AML-193 (cell line): ENCODE measurements at places on chromosomes 13 and 19.

- DNase-seq = no peak
Measured at GRCh38 chr19:45676851-45677263, 8.8 kb downstream of the GIPR start.

GRCh38 chr19:16229322-16229641 lies 31.6 kb downstream of the AP1M1 start:
- no peak for DNase-seq

DNA sequence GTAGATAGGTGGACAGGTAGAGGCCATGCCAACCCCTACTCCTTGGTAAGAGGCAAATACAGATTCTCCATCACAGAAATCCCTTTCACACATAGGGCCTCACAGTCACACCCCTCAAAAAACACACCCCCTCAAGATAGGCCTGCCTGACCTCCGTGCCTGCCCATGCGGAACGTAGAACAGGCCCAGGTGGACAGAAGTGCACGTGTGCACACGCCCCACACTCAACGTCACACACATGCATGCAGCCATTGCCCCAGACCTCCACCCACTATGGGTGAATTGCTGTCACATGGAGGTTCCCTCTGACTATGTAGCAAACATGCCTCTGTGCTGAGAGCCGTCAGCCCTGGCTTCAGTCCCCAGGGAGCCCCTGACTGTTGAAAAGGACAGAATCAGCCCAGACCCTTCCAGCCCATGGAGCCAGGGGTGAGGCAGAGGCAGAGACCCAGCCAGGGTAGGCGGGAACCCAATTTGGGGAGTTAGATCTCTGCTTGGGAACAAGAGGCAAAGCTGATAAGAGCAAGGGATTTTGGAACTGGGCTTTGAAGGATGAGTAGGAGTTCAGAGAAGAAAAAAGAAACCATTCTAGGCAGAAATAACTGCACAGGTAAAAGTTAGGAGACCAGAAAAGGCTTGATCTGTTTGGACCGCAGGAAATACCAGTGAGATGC lies 3.1 kb downstream of the ANKRD24 start:
- DNase-seq = no peak

- DNase-seq = no peak
Measured at GRCh38 chr13:35485424-35485823, 8.9 kb upstream of the MAB21L1 start.

GRCh38 chr13:59343993-59344822 lies 819.5 kb downstream of the DIAPH3 start:
- DNase-seq = no peak

DNA sequence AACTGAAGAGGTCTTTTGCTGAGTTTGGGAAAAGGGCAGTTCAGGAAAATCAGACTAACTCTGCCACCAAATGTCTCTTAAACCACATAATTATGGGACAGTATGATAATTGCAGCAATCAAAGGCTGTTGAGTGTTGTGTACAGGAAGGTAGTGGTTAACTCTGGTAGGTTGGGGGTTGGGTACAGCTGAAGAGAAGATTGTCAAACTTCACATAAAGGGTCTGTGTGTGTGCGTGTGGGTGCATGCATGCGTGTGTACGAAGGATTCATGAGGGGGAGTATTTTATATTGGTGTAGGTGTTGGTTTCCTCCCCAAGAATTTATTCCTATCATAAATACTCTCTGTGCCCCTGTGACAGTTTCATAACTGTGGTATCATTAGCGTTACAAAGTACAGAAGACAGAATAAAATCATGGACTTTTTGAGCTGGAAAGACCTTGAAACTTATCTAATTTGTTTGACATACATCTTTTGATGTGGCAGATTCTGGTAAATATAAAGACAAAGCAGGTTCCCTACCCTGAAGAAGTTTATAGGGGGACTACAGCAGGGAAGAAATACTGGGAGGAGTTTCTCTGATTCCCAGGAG lies 94.1 kb downstream of the PCCA start:
- DNase-seq = no peak

DNA sequence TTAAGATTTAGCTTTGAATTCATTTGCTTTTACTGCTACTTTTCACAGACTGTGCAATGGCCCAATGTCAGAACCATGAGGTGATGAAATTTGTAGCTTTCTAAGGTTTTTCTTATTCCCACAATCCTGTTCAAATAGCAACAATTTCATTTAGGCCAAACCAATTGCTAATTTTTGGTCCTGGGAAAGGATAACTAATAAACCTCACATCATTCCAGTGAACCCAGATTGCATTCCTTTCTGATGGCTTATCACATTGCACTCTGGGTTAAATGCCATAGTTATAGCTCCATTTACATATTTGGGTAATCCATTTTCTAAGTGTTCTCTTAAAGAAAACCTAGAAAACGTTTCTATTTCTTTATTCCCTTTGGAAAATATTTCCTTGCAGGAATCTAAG lies 22.9 kb upstream of the POMP start:
- DNase-seq = no peak

- no peak for DNase-seq
Measured at GRCh38 chr19:40283414-40284250, 1.5 kb downstream of the AKT2 start.

DNA sequence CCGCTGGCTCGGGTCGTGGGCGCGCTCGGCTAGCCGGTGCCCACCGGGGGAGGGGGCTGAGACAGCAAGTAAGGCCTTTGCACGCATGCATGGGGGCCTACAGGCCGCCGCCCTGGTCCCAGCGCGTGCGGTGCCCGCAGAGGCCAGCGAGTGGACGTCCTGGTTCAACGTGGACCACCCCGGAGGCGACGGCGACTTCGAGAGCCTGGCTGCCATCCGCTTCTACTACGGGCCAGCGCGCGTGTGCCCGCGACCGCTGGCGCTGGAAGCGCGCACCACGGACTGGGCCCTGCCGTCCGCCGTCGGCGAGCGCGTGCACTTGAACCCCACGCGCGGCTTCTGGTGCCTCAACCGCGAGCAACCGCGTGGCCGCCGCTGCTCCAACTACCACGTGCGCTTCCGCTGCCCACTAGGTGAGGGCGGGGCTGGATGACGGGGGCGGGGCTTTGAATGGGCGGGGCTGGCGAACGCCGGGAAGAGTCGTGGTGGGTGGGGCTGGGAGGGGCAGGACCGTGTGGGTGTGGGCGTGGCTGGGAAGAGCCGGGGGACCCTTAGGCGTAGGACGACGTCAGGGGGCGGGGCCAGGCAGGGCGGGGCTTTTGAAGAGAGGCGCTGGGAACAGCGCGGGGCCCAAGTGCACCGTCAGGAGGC lies 2.1 kb downstream of the CILP2 start:
- DNase-seq = no peak

DNA sequence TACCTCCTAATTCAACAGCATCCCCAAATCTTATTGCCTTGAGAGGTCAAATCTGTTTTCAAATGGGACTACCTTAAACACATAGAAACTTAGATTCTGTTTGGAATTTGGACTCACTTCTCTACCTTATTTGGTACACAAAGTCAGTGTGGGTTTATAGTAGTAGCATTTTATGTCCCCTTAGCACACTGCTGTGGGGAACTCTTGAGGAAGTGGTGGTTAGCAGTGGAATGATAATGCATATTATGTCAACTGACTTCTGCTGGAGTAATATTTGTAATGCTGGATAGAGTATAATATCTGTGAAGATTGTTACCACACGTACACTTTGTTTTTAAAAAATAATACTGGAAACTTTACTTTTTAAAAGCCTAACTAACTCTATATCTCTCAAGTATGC lies 386.3 kb downstream of the NDFIP2 start:
- DNase-seq = peak; percentile 97

DNA sequence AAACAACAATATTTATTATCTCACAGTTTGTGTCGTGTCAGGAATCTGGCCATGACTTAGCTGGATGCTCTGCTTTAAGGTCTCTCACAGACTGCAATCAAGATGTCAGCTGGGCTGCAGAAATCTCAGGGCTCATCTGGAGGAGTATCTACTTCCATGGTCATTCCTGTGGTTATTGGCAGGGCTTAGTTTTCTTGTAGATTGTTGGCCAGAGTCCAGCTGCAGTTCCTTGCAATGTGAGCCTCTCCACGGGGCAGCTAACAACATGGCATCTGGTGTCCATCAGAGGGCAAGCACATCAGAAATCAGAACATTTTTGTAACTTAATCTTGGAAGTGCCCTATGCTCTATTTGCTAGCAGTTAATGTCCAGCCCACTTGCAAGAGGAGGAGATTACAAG lies 45.7 kb upstream of the TDRD3 start:
- no peak for DNase-seq

DNA sequence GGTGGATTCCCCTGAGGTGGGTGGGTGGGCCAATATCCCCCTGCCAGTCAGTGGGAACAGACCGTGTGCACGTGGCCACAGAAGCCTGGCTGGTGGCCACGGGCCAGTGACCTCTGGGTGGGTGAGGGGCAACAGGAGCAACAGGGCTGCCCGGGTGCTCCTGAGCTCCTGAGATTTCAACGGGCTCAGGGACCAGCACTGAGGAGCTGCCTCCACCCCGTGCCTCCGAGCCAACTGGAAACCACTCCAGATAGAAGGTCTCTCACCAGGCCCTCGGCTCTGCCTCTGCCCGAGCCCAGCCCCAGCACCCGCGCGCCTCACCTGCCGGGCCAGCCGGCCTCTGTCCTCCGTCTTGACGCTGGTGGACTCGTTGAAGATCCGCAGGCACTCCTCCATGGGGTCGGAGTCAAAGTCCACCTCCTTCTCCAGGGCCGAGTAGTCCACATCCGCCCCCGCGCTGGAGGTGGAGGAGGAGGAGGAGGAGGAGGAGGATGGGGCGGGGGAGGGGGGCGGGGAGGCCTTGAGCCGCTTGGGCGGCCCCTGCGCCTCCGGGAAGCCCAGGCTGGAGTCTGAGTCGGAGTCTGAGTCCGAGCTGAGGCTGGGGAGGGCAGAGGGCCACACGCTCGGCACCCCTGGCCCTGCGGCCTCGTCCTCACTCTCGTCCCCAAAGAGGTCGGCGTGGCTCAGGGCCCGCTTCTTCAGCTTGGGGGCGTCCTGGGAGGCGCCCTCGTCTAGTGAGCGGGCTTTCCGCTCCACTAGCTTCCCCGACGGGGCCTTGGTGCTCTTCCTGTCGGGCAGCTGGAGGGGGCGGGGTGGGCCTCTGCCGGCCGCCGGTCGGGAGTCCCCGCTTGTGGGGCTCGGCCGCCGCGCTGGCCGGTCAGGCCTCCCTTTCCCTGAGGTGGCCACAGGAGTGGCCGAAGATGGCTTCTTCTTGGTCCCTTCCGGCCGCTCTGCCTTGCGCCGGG lies 14.8 kb upstream of the ATP8B3 start:
- DNase-seq = no peak

- DNase-seq = no peak
Measured at GRCh38 chr13:75132701-75133695, 349.0 kb downstream of the TBC1D4 start.

GRCh38 chr13:38570706-38571105 lies 116.2 kb upstream of the FREM2 start:
- no peak for DNase-seq

GRCh38 chr19:1252221-1252820 lies 3.9 kb downstream of the MIDN start:
- DNase-seq = peak; percentile 93

DNA sequence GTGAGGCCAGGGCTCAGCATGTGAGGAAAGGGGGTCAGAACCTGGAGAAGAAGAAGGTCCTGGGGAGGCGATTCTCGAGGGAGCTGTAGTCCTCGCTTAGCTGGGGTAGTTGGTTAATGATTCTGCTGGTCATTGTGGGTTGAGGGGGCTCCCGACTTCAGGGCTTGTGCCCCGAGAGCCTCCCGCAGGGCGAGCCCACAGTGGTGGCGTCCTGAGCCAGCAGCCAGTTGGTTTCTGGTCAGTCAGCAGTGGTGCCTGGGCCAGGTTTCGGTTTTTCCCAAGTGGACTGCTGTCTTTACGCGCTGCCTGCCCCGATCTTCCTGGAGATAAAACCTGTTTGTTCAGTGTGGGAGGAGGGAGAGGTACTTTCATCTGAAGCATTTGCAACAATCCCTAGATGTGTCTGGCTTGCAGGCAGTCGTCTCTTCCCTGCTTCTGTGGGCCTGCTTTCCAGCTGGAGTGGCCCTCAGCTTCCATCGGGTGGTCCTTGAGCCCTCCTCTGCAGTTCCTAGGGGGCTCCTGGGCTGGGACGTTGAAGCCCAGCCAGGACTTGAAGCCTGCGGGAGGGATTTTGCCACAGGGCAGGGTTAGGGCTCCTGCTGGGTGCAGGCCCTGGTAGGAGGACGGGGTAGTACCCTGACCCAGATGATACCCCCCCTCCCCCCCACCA lies 3.2 kb downstream of the PTBP1 start:
- no peak for DNase-seq

DNA sequence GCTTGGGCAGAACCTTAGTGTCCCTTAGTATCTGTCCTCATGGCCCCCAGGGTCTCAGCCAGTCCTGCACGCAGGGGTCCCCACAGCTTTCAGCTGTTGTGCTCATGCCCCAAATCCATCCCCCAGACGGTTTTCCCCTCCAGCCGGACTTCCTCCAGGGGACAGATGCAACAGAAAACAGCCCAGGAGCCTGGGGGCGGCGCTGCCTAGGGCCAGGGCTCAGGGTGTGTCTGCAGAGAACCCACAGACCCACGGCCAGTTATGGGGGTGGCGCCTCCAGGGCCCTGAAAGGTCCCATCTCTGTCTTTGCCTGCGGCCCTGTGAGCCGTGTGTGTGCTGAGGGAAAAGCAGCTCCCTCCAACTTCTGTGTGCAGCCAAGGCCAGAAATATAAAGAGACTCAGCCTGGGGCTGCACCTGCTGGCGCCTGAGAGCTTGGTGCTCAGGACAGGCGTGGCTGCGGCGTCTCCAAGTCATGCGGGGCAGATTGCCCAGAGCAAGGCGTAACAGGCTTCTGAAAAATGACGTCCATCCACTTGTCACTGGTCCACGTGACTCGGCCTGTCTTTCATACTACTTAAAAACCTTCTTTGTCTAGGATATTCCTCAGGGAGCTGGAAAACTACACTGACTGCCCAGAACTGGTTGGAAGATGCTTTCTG lies 22.1 kb upstream of the F7 start:
- no peak for DNase-seq

DNA sequence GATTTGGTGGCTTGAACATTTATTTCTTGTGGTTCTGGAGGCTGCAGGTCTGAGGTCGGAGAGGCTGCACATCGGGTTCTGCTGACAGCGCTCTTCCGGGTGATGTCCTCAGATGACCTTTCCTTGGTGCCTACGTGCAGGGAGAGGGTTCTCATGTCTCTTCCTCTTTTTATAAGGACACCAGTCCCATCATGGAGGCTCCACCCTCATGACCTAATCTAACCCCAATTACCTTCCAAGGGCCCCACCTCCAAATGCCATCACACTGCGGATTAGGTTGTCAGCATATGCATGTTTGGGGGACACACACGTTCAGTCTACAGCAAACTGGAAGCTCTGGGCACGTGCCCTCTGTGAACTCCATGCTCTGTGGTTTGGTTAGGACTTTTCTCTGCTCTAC lies 338.6 kb downstream of the FGF9 start:
- peak; percentile 64 for DNase-seq

GRCh38 chr19:58511353-58512208 lies at the start of gene SLC27A5:
SLC27A5 (minus strand) TSS chr19:58511992; CDS start chr19:58511955, 37 bp downstream.
- DNase-seq = no peak

GRCh38 chr19:4094291-4094690 lies 27.6 kb upstream of the ZBTB7A start:
- DNase-seq = no peak

DNA sequence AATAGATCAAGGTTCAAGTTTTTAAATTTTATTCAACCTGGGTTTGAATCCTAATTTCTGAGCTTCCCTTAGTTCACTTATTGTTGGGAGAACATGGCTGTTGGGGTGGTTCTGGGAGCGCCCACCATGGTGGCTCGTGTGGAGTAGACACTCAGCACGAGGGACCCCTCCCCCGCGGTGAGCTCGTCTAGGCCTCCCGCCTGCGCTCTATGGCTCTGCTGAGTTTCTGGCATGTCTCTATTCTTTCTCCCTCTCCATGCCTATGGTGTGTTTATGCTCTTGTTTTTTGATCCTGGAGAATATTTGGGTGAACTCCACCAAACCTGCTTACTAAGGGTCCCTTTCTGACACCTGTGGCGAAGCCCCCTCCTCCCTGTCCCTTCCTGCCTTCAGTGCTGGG lies 1.6 kb upstream of the EPN1 start:
- no peak for DNase-seq
